ENCODE measurements at places on chromosomes 5 and 9. TPM values are rescaled to one million over a fixed set of nuclear protein-coding genes. Genes with fewer than 3 reads are reported as not detected.

Gene CATSPER3
- total RNA-seq, result 0.79 TPM

- no peaks in the 10 kb centered on the region for H3K27me3 ChIP-seq
- H3K4me3 ChIP-seq, result no peak overlapping the region
- DNase-seq, result no peak
- no peaks in the 10 kb centered on the region for H3K36me3 ChIP-seq
Observed at GRCh38 chr9:19799784-19800183, 10.9 kb upstream of the SLC24A2 start.

GRCh38 chr5:139684350-139684880 is 36.3 kb downstream of the CXXC5 start:
- DNase-seq, result no peak
- H3K4me1 ChIP-seq, result peaks cover 58% of the 10 kb centered on the region
- H3K27me3 ChIP-seq, result no peaks in the 10 kb centered on the region
- peak overlapping the region; percentile 39 for H3K27ac ChIP-seq
- peaks cover 27% of the 10 kb centered on the region for H3K36me3 ChIP-seq

Gene PHF24
- 0.17 TPM for total RNA-seq

GRCh38 chr5:98443881-98444280 is 329.6 kb upstream of the RGMB start:
- DNase-seq, result no peak
- H3K36me3 ChIP-seq, result no peaks in the 10 kb centered on the region
- no peaks in the 10 kb centered on the region for H3K27me3 ChIP-seq

- no peak overlapping the region for H3K4me3 ChIP-seq
- H3K36me3 ChIP-seq, result no peaks in the 10 kb centered on the region
- H3K27ac ChIP-seq, result no peak overlapping the region
- H3K27me3 ChIP-seq, result peaks cover 35% of the 10 kb centered on the region
- DNase-seq, result no peak
Observed at GRCh38 chr9:135165756-135166519, 78.5 kb downstream of the OLFM1 start.

DNA sequence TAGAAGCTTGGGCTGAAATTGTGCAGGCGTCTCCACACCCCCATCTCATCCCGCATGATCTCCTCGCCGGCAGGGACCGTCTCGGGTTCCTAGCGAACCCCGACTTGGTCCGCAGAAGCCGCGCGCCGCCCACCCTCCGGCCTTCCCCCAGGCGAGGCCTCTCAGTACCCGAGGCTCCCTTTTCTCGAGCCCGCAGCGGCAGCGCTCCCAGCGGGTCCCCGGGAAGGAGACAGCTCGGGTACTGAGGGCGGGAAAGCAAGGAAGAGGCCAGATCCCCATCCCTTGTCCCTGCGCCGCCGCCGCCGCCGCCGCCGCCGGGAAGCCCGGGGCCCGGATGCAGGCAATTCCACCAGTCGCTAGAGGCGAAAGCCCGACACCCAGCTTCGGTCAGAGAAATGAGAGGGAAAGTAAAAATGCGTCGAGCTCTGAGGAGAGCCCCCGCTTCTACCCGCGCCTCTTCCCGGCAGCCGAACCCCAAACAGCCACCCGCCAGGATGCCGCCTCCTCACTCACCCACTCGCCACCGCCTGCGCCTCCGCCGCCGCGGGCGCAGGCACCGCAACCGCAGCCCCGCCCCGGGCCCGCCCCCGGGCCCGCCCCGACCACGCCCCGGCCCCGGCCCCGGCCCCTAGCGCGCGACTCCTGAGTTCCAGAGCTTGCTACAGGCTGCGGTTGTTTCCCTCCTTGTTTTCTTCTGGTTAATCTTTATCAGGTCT is at the start of gene C9orf72:
C9orf72 (minus strand) TSS at position 564 of the 716 bp plus-strand sequence. CDS start 6,361 bp downstream, outside the sequence.
- H3K27me3 ChIP-seq, result no peaks in the 10 kb centered on the region
- peak within 1 kb of the TSS; percentile 99 for H3K27ac ChIP-seq
- peak within 1 kb of the TSS; percentile 61 for H3K4me3 ChIP-seq
- H3K4me1 ChIP-seq, result peaks cover 21% of the 10 kb centered on the region
- DNase-seq, result peak; percentile 96

DNA sequence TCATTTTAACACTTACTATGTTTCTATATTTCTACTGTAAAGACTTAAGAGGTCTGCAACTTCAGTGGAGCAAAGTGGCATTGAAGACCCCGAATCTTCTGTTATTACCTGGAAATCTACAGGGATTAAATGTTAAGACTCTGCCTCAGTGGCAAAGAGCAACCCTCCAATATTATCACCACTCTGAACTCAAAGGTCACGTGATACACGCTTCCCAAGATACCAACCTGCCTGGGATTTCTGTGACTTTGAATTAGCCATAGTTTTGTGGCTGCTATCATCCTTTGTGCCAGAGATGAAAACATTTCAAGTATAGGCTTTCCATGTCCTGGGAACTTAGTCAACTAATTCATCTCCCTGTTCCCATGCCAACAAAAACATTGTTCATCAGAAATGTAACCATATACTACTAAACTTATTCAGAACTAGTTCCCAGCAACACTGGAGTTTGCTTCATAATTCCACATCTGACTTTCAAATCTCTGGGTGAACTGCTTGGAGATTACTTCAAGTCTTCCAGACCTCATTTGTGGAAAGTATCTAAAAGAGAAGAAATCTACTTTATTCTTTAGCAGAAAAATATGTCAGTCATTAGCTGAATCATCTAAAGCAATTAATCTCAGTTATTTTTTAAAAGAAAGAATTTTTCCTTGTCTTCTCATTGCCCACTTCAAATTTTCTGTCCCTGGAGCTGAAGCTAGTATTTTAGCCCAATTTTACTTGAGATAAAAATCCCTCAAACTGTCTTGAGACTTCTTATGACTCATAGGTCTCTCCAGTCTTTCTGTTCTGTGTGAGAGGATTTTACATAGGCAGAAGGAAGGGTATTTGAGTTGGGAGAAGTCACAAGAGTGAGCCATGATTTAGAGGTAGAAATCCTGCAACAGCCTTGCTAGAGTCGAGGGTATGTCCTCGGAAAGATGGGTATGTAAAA is 83.0 kb downstream of the ZNF462 start:
- H3K4me1 ChIP-seq, result no peaks in the 10 kb centered on the region
- H3K27me3 ChIP-seq, result no peaks in the 10 kb centered on the region
- DNase-seq, result no peak
- no peak overlapping the region for H3K4me3 ChIP-seq
- no peak overlapping the region for H3K27ac ChIP-seq

GRCh38 chr5:38853753-38854470 is 8.1 kb downstream of the OSMR start:
- no peaks in the 10 kb centered on the region for H3K27me3 ChIP-seq
- no peaks in the 10 kb centered on the region for H3K36me3 ChIP-seq
- H3K4me3 ChIP-seq, result no peak overlapping the region
- H3K27ac ChIP-seq, result no peak overlapping the region

GRCh38 chr9:133989625-133990365 is 2.3 kb downstream of the VAV2 start:
- peak; percentile 73 for DNase-seq
- peak overlapping the region; percentile 73 for H3K4me3 ChIP-seq
- peaks cover 56% of the 10 kb centered on the region for H3K27me3 ChIP-seq
- no peaks in the 10 kb centered on the region for H3K36me3 ChIP-seq
- H3K27ac ChIP-seq, result peak overlapping the region; percentile 94

- H3K36me3 ChIP-seq, result no peaks in the 10 kb centered on the region
- no peak overlapping the region for H3K27ac ChIP-seq
- H3K27me3 ChIP-seq, result no peaks in the 10 kb centered on the region
- H3K4me1 ChIP-seq, result peaks cover 11% of the 10 kb centered on the region
Observed at GRCh38 chr5:157860898-157861890, 2.2 kb upstream of the CLINT1 start.

DNA sequence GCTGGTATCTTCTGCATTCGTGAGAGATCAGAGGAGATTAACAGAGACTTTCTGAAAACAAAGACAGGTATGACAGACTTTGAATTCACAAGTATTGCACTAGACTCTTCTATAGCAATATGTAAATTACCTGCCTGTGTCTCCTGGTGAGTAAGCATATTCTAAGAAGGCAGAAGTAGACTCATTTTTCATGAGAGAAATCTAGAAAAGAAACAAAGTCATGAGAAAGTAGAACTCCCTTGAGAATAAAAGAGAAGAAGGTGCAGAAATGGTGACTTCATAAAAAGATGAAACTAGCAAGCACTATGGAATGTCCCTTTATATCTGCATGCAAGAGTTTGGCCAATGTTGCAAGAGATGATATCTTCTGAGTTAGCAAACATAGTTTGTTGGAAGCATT is 419.8 kb downstream of the DMRT2 start:
- H3K36me3 ChIP-seq, result no peaks in the 10 kb centered on the region
- no peaks in the 10 kb centered on the region for H3K27me3 ChIP-seq
- no peak overlapping the region for H3K27ac ChIP-seq
- DNase-seq, result no peak
- no peaks in the 10 kb centered on the region for H3K4me1 ChIP-seq

DNA sequence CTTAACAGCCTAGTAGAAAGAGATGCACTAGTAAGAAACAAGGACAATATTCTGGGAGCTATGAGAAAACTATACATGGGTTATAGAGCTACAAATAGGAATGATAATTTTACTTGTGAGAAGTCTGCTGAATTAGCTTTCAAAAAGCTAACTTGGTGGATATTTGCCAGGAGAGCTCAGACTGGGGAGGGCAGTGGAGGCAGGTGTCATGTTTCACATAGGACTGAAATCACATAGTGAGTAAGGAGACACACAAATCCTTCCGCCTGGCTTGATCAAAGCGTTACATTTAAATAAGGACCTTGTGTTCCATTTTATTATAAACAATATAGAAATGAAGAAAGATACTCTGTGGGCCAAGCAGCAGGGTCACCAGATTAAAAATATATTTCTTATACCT is 235.0 kb downstream of the ISL1 start:
- no peak overlapping the region for H3K27ac ChIP-seq
- no peak for DNase-seq
- no peaks in the 10 kb centered on the region for H3K36me3 ChIP-seq

Measured in spleen (tissue), 13 donors.